ENCODE measurements at places on chromosomes 16 and 17. TPM values are rescaled to one million over a fixed set of nuclear protein-coding genes. Genes with fewer than 3 reads are reported as not detected.

Gene DCXR
- 198 TPM for total RNA-seq

DNA sequence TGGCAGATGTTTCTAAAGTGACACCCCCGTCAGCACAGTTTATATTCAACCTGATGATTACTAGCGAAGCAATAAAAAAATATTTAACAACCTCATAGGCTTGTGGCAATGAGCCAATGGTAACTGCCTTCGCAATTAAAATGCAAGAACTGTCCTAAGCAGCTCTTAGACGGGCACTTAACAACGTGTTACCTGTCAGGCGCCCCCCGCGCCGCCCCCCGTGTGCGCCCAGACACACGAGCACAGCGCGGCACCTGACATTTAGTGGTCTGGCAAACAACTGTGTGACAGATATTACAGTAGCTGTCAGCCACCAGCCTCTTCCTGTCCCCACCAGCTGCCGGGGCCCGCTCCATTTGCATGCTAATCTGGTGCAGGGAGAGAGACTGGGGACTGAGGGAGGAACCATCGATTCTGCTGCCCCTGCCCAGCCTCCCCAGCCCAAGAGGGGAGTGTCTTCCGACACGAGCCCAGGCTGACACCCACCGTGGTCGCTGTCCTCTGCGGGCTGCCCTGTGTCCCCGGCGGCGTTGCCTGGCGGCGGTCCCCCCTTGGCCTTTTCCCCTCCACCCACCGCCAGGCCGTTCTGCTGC, 12.7 kb downstream of the NDUFAF8 start:
- no peak for DNase-seq
- no peak overlapping the region for H3K27ac ChIP-seq
- H3K4me3 ChIP-seq: peak overlapping the region; percentile 23
- peaks cover 4% of the 10 kb centered on the region for H3K27me3 ChIP-seq

Gene CD300LG
- total RNA-seq: not detected

Gene ZNF750
- total RNA-seq: not detected

Gene HS3ST2
- total RNA-seq: not detected

Gene ACLY
- 421 TPM for total RNA-seq

DNA sequence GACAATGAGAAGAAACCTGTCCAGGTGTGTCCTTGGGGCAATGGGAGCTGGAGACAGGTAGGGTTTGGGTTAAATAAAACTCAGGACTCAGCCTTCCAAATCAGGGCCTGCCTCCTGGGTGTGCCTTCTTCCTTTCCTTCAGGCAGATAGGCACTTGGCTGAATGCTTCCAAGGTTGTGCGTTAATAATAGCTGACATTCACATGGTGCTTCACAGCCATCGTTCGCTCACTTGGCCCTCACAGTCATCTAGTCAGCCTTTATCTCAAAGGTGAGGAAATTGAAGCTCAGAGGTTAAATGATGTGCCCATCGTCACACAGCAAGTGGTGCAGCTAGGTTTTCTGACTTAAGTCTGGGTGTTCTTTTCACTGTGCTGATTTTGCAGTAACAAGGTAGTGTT, 9.5 kb downstream of the NFE2L1 start:
- H3K36me3 ChIP-seq: peaks cover 18% of the 10 kb centered on the region
- no peak for DNase-seq
- H3K4me3 ChIP-seq: peak overlapping the region; percentile 41
- H3K27ac ChIP-seq: no peak overlapping the region

GRCh38 chr16:48812856-48813255, 202.9 kb upstream of the N4BP1 start:
- H3K27ac ChIP-seq: no peak overlapping the region
- peaks cover 11% of the 10 kb centered on the region for H3K4me1 ChIP-seq

DNA sequence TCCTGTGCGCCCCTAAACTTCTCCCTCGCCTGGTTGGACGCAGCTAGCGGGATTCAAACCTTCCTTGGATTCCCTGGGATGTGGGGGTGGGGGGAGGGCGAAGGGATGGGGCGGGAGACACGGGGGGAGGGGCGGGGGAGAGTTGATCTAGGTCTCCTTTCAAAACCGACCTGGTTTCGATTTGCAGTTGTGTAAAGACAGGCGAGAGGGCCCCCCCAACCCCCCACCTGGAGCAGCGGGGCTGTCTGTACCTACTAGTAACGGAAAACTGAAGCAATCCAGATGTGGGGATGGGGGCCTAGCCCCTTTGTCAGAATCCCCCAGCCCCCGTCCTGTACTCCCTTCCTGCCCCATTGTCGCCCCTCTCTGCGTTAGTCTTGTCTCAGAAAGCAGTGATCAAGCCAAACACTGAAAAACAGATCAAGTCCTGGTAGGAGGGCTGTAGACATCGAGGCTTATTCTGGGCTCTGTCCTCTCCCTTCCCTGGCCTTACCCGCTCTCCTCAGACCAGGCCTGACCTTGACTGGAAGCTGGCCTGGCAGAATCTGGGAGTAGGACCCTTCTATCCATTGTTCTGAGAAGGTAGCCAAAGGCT, 902 bp downstream of the DLX4 start:
- peak overlapping the region; percentile 70 for H3K4me3 ChIP-seq
- no peak for DNase-seq
- H3K27ac ChIP-seq: no peak overlapping the region
- H3K36me3 ChIP-seq: peaks cover 5% of the 10 kb centered on the region
- peaks cover 16% of the 10 kb centered on the region for H3K4me1 ChIP-seq

Gene MT1M
- total RNA-seq: not detected

DNA sequence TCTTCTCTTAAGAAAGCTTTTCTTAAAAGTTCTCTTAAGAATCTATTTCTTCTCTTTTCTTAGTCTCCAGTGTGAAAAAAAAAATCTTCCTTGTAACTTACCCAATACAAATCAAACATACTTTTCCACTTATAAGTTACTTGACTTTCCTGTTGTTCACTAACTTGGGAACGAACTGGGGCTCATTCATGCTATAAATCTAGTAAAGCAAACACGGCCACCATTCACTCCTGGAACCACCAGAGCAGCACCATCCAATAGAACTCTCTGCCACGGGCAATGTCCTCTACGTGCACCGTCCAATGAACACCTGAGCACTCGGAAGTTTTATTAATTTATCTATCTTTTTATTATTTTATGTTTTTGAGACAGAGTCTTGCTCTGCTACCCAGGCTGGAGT, 20.8 kb downstream of the SRP68 start:
- H3K27me3 ChIP-seq: no peaks in the 10 kb centered on the region
- no peak overlapping the region for H3K27ac ChIP-seq
- H3K4me1 ChIP-seq: peaks cover 15% of the 10 kb centered on the region
- no peak overlapping the region for H3K4me3 ChIP-seq

GRCh38 chr16:64736857-64737256, 385.0 kb downstream of the CDH11 start:
- DNase-seq: no peak
- H3K4me3 ChIP-seq: no peak overlapping the region
- no peaks in the 10 kb centered on the region for H3K27me3 ChIP-seq
- no peak overlapping the region for H3K27ac ChIP-seq
- no peaks in the 10 kb centered on the region for H3K36me3 ChIP-seq
- H3K4me1 ChIP-seq: no peaks in the 10 kb centered on the region

GRCh38 chr16:81453091-81453728, 8.6 kb downstream of the CMIP start:
- H3K4me1 ChIP-seq: peaks cover 60% of the 10 kb centered on the region
- no peaks in the 10 kb centered on the region for H3K27me3 ChIP-seq
- H3K36me3 ChIP-seq: peaks cover 5% of the 10 kb centered on the region
- H3K27ac ChIP-seq: no peak overlapping the region

Gene CIITA
- total RNA-seq: not detected

DNA sequence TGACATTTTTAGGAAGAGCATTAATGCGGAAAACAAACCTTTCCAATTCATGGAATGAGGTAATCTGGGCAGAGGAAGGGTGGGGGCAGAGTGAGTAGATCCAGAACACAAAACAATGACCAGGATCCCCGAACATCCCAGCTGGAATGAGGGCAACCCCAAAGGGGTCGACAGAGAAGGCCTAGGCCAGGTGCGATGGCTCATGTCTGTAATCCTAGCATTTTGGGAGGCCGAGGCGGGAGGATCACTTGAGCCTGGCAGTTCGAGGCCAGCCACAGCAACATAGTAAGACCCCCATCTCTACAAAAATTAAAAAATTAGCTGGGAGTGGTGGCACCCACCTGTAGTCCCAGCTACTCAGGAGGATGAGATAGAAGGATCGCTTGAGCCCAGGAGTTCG, 64.7 kb downstream of the ZFHX3 start:
- no peaks in the 10 kb centered on the region for H3K27me3 ChIP-seq
- H3K36me3 ChIP-seq: no peaks in the 10 kb centered on the region
- no peak overlapping the region for H3K27ac ChIP-seq
- H3K4me3 ChIP-seq: no peak overlapping the region
- H3K4me1 ChIP-seq: peaks cover 39% of the 10 kb centered on the region

DNA sequence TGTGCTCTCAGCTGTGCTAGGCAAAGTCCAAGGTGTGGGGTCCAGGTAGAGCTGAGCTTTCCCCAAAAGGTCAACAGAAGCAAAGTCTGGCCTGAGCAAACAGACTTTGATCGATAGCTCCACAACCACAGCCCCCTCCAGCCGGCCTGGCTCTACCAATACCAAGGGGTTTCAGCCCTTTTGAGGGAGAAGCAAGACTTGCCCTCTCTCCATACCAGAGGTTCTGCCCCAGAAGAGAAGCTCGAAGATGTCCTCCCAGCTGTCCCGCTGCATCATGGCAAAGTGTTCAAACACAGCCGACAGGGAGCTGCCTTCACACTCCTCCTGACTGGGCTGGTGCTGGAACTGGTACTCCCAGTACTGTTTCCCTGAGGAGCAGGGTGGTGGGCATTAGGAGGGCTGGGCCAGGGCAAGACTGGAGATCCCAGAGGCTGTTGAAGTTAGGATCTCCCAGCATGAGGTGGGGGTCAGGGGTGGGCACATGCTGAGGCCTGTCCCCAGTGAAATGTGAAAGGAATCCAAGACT, 1.7 kb downstream of the VTN start:
- H3K4me1 ChIP-seq: peaks cover 28% of the 10 kb centered on the region
- H3K36me3 ChIP-seq: no peaks in the 10 kb centered on the region
- no peak overlapping the region for H3K27ac ChIP-seq
- peak overlapping the region; percentile 51 for H3K4me3 ChIP-seq
- no peak for DNase-seq

DNA sequence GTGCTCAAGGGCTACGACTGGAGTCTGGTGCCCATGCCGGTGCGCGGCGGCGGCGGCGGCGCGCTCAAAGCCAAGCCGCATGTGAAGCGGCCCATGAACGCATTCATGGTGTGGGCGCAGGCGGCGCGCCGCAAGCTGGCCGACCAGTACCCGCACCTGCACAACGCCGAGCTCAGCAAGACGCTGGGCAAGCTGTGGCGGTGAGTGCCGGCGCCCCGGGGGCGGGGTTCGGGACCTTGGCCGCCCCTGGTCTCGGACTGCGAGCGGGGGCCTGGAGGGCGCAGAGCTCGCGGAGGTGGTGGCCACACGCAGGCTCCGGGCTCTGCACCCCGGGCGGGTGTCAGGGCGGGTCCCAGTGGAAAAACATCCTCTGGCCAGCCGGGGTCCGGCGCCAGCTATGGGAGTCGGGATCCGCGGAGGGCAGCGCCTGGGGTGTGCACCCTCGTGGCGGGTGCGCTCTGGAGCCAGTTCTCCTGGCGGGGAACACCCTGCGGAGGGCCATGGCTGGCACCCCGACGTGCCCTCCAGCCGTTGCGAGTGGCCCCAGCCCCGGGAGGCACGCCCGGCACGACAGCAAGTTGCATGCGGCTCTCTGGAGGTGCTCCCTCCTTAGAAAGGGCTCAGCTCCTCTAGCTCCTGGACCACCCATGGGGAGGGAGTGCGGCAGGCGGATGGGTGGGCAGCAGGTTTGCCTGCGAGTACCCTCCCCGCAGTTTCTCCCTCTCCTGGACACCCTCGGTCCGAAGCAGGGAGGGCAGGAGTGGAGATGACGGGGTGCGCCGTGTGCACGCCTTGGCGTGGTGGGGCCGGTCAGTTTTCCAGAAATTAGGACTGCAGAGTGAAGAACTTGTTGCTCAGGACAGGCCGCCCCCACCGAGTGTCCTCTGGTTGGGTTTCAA, 824 bp downstream of the SOX8 start:
- H3K4me1 ChIP-seq: peaks cover 19% of the 10 kb centered on the region
- DNase-seq: no peak
- peaks cover 10% of the 10 kb centered on the region for H3K36me3 ChIP-seq
- H3K27ac ChIP-seq: no peak overlapping the region

GRCh38 chr16:60302261-60302660, 1568.1 kb upstream of the GOT2 start:
- no peaks in the 10 kb centered on the region for H3K36me3 ChIP-seq
- H3K4me3 ChIP-seq: no peak overlapping the region
- DNase-seq: no peak
- H3K4me1 ChIP-seq: no peaks in the 10 kb centered on the region
- H3K27ac ChIP-seq: no peak overlapping the region
- no peaks in the 10 kb centered on the region for H3K27me3 ChIP-seq

Gene KRT24
- not detected for total RNA-seq

DNA sequence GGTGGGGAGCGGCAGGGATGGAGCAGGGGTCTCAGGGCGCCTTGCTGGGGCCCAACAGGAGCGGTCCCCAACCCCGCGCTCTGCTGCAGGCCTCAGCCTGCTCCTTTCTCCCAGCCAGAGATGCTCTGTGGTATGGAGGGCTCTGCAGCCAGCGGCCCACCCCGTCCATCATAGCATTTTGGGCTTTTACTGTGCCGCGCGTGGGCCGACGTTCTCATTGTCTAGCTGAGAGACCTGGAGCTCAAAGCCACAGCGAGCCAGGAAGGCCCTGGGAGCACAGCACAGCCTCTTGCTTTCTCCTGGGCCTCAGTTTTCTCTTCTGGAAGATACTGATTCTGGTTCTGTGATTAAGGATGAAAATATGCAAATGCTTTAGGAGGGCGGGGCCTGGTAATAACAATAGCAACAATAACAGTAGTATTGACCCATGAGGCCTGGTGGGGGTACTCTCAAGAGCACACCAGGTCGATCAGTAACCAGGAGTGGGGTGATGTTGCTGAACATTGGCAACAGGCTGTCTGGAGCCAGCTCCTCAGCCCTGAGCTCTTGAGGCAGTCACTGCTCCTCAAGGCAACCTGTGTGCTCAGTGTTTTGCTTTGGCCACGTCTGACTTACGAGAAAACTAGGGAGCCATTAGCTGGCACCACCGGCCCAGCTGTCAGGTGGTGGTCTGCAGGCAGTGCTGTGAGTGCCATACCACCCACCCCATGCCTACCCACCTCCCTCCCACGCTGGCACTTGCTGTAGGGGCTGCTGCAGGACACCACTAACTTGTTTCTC, 1.1 kb upstream of the RASD1 start:
- H3K4me3 ChIP-seq: peak overlapping the region; percentile 84
- H3K36me3 ChIP-seq: peaks cover under 1% of the 10 kb centered on the region
- H3K27ac ChIP-seq: no peak overlapping the region
- peaks cover 38% of the 10 kb centered on the region for H3K27me3 ChIP-seq
- H3K4me1 ChIP-seq: peaks cover 18% of the 10 kb centered on the region
- DNase-seq: no peak

Gene CLDN7
- not detected for total RNA-seq

DNA sequence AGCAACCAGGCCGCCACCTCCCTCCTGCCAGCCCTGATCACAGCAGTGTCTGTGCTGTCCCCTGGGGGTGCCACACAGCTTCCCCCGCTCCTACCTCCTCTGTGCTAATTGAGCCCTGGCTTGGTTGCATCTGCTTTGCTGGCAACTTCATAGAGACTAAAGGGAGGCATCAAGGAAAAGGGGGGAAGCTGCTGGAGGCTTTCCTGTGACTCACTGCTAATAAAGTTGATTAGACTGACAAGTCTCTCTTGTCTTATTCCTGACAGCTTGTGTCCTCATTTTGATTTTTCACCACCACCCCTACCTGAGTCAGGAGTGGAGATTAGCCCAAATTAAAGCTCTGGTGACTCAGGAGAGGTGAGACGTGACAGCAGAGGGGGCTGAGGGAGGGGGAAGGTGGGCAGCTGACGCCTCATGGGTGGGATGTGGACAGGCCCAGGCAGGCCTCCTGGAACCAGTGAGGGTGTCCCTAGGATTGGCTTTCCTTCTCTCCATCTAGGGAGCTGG, 310.0 kb downstream of the CBLN1 start:
- H3K27me3 ChIP-seq: no peaks in the 10 kb centered on the region
- no peak overlapping the region for H3K4me3 ChIP-seq
- peaks cover 4% of the 10 kb centered on the region for H3K4me1 ChIP-seq
- no peak overlapping the region for H3K27ac ChIP-seq
- no peaks in the 10 kb centered on the region for H3K36me3 ChIP-seq

Data from neural crest cell (in vitro differentiated cells).